ENCODE measurements at places on chromosomes 6 and 20. TPM values are rescaled to one million over a fixed set of nuclear protein-coding genes. Genes with fewer than 3 reads are reported as not detected.
A peak's percentile ranks its signal among the peaks of the same experiment; 100 is the strongest.

PDE7B gene
- total RNA-seq = 0.12 TPM

DNA sequence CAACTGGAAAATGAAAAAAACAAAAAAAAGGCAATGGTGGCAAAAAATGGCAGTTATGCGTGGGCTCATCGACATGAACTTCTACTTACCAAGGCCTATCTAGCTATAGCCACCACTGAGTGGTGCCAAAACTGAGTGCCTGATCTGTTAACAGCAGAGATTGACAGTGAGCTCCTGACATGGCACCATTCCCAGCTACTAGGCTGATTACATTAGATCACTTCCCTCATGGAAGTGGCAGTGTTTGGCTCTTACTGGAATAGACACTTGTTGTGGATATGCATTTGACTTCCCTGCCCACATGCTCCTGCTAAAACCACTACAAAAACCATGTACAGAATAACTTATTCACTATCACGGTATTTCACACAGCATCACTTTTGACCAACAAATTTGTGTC lies 216.1 kb upstream of the SGK1 start:
- no peak overlapping the region for H3K4me3 ChIP-seq
- H3K27ac ChIP-seq = no peak overlapping the region
- no peak for DNase-seq
- peaks cover 8% of the 10 kb centered on the region for H3K4me1 ChIP-seq
- H3K36me3 ChIP-seq = no peaks in the 10 kb centered on the region
- no peaks in the 10 kb centered on the region for H3K27me3 ChIP-seq

DNA sequence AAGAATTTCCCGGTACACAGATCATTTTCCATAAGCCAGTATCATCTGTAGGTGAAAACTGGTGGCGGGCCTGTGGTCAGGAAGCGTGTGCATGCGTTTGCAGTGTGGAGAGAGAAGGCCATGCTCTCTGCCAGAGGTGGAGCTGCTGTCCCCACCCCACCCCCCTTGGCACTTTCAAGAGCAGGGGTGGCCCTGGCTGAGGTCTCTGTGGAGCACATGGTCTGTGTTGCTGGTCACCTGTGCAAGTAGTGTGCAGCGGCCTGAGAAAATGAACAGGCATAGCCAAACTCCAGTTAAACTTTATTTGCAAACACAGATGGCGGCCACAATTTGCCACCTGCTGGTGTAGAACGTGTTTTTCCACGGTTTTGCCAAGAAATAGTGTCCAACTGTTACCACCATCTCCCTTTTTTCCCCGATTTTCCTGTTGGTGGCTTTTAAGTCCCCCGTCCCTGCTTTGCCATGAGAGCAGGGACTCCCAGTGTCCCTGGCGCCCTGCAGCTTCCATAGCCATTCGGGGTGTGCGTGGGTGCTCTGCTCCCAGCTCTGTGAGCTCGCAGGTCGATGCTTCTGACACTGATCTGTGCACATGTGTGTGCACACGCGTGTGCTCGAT lies 2.5 kb downstream of the ADRM1 start:
- H3K4me3 ChIP-seq = no peak overlapping the region
- no peak for DNase-seq
- no peaks in the 10 kb centered on the region for H3K27me3 ChIP-seq
- H3K36me3 ChIP-seq = no peaks in the 10 kb centered on the region
- H3K4me1 ChIP-seq = peaks cover 7% of the 10 kb centered on the region

GRCh38 chr6:53335224-53335994 lies 13.3 kb downstream of the ELOVL5 start:
- H3K4me1 ChIP-seq = peaks cover 12% of the 10 kb centered on the region
- H3K4me3 ChIP-seq = no peak overlapping the region
- H3K27me3 ChIP-seq = no peaks in the 10 kb centered on the region
- H3K27ac ChIP-seq = no peak overlapping the region
- no peak for DNase-seq
- H3K36me3 ChIP-seq = no peaks in the 10 kb centered on the region

CALHM4 gene
- total RNA-seq = not detected

DNA sequence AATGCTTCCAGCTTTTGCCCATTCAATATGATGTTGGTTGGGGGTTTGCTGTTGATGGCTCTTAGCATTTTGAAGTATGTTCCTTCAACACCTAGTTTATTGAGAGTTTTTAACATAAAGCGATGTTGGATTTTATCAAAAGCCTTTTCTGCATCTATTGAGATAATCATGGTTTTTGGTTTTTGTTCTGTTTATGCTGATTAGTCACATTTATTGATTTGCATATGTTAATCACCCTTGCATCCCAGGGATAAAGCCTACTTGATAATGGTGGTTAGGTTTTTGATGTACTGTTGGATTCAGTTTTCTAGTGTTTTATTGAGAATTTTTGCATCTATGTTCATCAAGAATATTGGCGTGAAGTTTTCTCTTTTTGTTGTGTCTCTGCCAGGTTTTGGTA lies 40.4 kb upstream of the COL9A1 start:
- no peaks in the 10 kb centered on the region for H3K4me1 ChIP-seq
- no peak overlapping the region for H3K4me3 ChIP-seq
- no peak for DNase-seq
- H3K27ac ChIP-seq = no peak overlapping the region

TRIM40 gene
- total RNA-seq = not detected

ULBP2 gene
- total RNA-seq = not detected

MAS1 gene
- total RNA-seq = not detected

- no peak overlapping the region for H3K27ac ChIP-seq
- H3K4me1 ChIP-seq = peaks cover 30% of the 10 kb centered on the region
- peaks cover 18% of the 10 kb centered on the region for H3K27me3 ChIP-seq
- H3K4me3 ChIP-seq = no peak overlapping the region
Observed at GRCh38 chr6:38479331-38479730, 160.4 kb downstream of the BTBD9 start.

PROKR2 gene
- not detected for total RNA-seq

DNA sequence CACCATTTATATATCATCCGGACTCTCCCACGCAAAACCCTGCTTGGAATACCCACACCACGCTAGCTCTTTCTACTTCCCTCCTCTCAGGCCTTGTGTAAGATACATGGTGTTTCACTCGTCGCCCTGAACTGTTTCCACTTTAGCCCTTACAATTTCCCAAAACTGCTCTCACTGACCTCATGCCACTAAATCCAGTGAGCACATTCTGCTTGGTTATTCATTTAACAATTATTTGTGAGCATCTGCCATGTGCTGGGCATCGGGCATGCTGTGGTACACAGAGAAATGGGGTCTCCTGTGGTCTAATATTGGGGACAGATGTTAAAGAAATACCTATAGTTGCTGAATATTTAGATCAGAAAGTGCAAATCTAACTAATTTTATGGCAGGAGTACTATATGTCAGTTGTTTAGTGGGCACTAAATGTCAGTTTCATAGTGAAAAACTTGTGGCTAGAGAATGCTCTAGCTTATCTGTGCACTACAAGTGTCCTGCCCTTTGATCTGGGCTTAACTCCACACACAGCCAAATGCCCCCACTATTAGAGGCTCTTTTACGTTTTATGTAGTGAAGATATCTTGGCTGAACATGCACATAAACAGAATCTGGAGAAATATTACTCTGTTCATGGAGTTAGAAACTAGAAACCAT lies 41.0 kb downstream of the PLEKHG1 start:
- no peaks in the 10 kb centered on the region for H3K36me3 ChIP-seq
- no peak overlapping the region for H3K27ac ChIP-seq
- DNase-seq = no peak
- H3K4me3 ChIP-seq = no peak overlapping the region
- no peaks in the 10 kb centered on the region for H3K4me1 ChIP-seq
- no peaks in the 10 kb centered on the region for H3K27me3 ChIP-seq

- H3K27me3 ChIP-seq = no peaks in the 10 kb centered on the region
- DNase-seq = no peak
- H3K27ac ChIP-seq = peak overlapping the region; percentile 66
- H3K4me1 ChIP-seq = peaks cover 37% of the 10 kb centered on the region
- H3K36me3 ChIP-seq = no peaks in the 10 kb centered on the region
Observed at GRCh38 chr6:138528137-138528536, 28.8 kb upstream of the NHSL1 start.

- H3K4me3 ChIP-seq = no peak overlapping the region
- H3K36me3 ChIP-seq = no peaks in the 10 kb centered on the region
- DNase-seq = no peak
- peaks cover 22% of the 10 kb centered on the region for H3K4me1 ChIP-seq
Observed at GRCh38 chr6:1705183-1705582, 95.5 kb downstream of the FOXC1 start.

- peaks cover 28% of the 10 kb centered on the region for H3K4me1 ChIP-seq
- H3K27ac ChIP-seq = no peak overlapping the region
- no peak for DNase-seq
- no peaks in the 10 kb centered on the region for H3K27me3 ChIP-seq
Observed at GRCh38 chr20:19423900-19424620, 211.6 kb downstream of the SLC24A3 start.

SMPD2 gene
- 11.5 TPM for total RNA-seq

KDM1B gene
- total RNA-seq = 11.6 TPM

RSPO4 gene
- total RNA-seq = 1.0 TPM

KCNG1 gene
- 11.4 TPM for total RNA-seq

GRCh38 chr6:143939364-143939763 lies 68.7 kb downstream of the PLAGL1 start:
- H3K27ac ChIP-seq = no peak overlapping the region
- H3K4me1 ChIP-seq = peaks cover 37% of the 10 kb centered on the region
- H3K4me3 ChIP-seq = no peak overlapping the region

OGFRL1 gene
- total RNA-seq = 4.9 TPM

- DNase-seq = no peak
- no peak within 1 kb of the TSS for H3K27ac ChIP-seq
- H3K36me3 ChIP-seq = no peaks in the 10 kb centered on the region
- H3K27me3 ChIP-seq = no peaks in the 10 kb centered on the region
Observed at GRCh38 chr6:37005061-37005810, at the start of gene FGD2. FGD2 (plus strand) TSS chr6:37005655; CDS start chr6:37005818, 163 bp downstream.

DNA sequence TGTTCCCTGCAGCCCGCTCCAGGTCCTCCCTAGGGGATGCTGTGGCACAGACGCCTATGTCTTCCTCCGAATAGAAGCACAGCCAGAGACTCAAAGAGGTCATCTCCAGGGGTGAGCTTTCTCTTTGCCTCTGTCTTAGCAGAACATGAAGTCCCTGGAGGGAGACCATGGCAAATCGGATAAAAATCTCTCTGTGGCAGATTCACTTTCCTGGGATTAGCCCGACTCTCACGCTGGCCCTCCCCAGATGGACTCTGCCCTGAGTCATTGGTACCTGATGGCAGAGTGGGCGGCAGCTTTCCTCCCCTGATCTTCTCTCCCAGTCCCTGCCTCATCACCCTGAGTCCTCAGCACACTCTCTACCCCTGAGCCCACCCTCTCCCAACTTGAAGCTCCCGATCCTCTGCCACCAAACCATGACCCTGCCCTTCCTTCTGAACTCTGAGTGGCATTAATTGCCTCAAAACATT lies 58.0 kb upstream of the CCDC167 start:
- H3K4me1 ChIP-seq = peaks cover 63% of the 10 kb centered on the region
- no peak for DNase-seq
- H3K27ac ChIP-seq = no peak overlapping the region
- no peaks in the 10 kb centered on the region for H3K36me3 ChIP-seq

GRCh38 chr20:57586370-57586793 lies 25.5 kb downstream of the PCK1 start:
- H3K4me1 ChIP-seq = peaks cover 7% of the 10 kb centered on the region
- no peaks in the 10 kb centered on the region for H3K36me3 ChIP-seq
- peak; percentile 18 for DNase-seq
- no peak overlapping the region for H3K27ac ChIP-seq

DNA sequence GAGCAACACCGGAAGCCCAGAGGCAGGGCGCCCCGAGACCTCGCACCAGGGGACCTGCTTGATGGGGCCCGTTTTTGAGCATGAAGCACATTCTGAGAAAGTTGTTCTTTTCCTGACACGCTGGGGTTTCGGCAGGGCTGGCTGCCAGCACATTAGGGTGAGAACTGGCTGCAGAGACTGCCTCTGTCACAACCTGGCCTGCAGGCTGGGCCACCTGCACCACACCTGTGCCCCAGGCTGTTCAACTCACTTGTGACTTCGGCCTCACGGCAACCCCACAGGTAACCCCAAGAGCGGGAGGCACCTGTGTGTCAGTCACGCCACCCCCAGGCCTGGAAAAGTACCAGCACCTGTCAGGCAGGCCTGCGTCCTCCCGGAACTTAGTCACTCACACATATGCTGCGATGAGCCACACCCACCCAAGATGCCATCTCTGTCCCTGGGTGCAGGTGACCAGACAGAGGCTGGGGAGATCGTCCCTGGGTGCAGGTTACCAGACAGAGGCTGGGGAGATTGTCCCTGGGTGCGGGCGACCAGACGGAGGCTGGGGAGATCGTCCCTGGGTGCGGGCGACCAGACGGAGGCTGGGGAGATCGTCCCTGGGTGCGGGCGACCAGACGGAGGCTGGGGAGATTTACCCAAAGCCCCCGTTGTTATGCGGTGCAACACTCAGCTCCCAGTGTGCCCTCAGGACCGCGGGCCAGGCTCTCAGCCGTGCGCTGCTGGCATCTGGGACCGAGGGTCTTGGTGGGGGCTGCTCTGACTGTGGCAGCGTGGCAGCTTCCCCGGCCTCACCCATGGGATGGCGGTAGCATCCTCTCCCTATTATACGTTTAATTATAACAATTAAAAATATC lies 82.5 kb upstream of the BHLHE23 start:
- no peak overlapping the region for H3K4me3 ChIP-seq
- peaks cover 2% of the 10 kb centered on the region for H3K27me3 ChIP-seq
- DNase-seq = no peak
- no peaks in the 10 kb centered on the region for H3K4me1 ChIP-seq

PSORS1C1 gene
- total RNA-seq = not detected

HLA-DQB1 gene
- total RNA-seq = 6.6 TPM

DNA sequence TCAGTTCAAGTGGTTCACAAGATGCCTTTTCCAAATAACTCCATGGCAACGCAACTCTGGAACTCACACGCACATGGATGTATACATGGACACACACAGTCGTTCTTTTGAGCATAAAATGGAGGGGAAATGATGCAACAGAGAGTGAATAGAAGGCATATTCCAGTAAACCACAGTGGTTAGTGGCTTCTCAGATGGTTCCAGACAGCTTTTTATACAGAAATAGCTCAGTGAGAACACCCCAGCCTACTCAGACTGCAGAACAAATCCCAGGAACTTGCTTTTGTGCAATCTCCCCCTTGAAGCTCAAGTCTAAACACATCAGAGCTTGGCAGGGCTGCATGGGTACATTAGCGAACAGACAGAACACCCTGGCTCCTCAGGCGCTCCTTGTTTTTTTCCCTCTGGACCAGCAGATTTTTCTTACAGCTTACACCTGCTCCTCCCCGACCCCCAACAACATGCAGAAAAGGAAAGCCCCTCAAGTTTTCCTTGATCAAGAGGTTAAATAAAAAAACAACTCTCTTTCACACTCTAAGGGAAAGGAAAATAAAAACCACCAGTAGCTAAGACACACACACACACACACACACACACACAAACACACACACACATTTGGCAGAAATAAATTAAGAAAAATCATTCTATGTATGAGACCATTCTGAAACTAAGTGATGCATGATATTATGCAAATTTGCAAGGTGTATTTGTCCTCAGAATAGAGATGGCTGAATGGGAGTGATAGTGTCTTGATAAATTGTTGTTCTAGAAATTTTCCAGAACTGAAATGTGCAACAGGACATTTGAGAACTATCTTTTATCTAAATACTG lies 51.2 kb upstream of the RANBP9 start:
- H3K27me3 ChIP-seq = no peaks in the 10 kb centered on the region
- H3K4me3 ChIP-seq = no peak overlapping the region
- no peak for DNase-seq

GUCA1A gene
- 3.4 TPM for total RNA-seq

GRCh38 chr6:101728388-101728787 lies 334.9 kb downstream of the GRIK2 start:
- no peak overlapping the region for H3K27ac ChIP-seq
- DNase-seq = no peak
- H3K4me1 ChIP-seq = peaks cover 16% of the 10 kb centered on the region
- H3K36me3 ChIP-seq = no peaks in the 10 kb centered on the region
- no peak overlapping the region for H3K4me3 ChIP-seq
- no peaks in the 10 kb centered on the region for H3K27me3 ChIP-seq

RRAGD gene
- total RNA-seq = 20.7 TPM

Data from neural progenitor cell (in vitro differentiated cells).